Activated CD8-positive, alpha-beta T cell treated with anti-CD3 and anti-CD28 coated beads for 36 hours (primary cell): ENCODE measurements at places on chromosomes 11 and 22.

GRCh38 chr11:113907681-113908080, 3.1 kb downstream of the HTR3B start:
- DNase-seq = no peak

DNA sequence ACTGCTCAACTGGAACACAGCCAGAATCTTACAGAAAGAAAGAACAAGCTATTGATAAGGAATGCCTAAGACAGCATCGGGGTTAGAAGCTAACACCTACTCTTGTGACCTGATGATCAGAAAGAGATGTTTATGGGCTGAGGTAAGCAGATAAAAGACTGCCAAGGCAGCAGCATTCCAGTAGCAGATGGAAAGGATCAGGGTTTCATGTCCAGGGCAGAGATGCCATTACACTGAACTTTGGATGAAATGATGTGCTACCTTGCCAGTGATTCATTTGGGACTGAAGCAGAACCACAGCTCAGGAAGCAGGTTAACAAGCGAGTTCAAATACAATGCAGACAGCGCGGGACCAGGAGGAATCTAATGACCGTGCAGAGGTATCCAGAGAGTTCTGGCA, 27.1 kb upstream of the APOA1 start:
- DNase-seq = no peak

DNA sequence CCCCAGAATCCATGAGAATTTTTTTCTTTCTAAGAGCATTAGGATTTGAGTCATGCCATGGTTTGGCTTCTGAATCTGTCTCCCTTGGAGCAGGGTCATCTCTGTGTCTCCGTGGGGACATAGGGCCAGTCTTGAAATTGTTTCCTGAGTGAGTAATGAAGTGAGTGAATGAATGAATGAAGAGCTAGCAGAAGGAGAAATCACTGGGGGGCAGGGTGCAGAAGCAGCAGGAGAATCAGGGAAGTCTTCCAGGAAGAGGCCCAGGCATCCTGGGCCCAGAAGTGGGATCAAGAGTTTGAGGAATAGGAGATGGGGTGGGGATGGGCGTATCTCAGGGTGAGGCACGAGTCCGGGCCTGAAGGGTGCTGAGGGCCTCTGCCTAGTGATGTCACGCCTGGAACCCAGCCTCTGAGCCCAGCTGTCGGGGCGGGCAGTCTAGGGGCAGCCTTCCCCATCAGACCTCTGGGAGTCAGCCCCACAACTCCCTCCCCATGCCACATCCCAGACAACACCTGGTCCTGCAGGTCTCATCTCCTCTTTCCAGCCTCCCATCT, 12.5 kb upstream of the MGAT3 start:
- DNase-seq = no peak

- DNase-seq = no peak
Measured at GRCh38 chr11:123303924-123304323, 108.9 kb upstream of the CLMP start.

DNA sequence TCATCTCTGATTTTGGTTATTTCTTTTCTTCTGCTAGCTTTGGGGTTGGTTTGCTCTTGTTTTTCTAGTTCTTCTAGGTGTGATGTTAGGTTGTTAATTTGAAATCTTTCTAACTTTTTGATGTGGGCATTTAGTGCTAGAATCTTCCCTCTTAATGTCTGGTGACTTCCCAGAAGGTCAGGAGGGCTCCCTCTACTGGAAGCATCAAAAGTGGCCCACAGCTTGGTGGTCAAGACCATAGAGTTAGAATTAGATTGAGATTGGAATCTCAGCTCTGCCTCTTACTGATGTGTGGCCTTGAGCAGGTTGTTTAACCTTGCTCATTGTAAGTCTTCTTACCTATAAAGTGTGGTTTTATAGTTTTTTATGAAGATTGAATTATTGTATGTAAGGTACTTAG, 99.3 kb downstream of the FDX1 start:
- DNase-seq = peak; percentile 20

- DNase-seq = no peak
Measured at GRCh38 chr22:24894998-24895397, 51.5 kb downstream of the LHFPL7 start.
